Epithelial cell of prostate (primary cell): ENCODE measurements at places on chromosomes 2 and 18.
A peak's percentile ranks its signal among the peaks of the same experiment; 100 is the strongest.

- no peak for DNase-seq
These were observed 354.8 kb upstream of the MEIS1 start for GRCh38 chr2:66080127-66080526.

- DNase-seq = no peak
These were observed 503.6 kb downstream of the SPAG16 start for GRCh38 chr2:213787869-213788268.

- DNase-seq = no peak
These were observed 273.6 kb downstream of the PAX3 start for GRCh38 chr2:222024932-222025880.

GRCh38 chr2:213679894-213680293 is 395.6 kb downstream of the SPAG16 start:
- no peak for DNase-seq

DNA sequence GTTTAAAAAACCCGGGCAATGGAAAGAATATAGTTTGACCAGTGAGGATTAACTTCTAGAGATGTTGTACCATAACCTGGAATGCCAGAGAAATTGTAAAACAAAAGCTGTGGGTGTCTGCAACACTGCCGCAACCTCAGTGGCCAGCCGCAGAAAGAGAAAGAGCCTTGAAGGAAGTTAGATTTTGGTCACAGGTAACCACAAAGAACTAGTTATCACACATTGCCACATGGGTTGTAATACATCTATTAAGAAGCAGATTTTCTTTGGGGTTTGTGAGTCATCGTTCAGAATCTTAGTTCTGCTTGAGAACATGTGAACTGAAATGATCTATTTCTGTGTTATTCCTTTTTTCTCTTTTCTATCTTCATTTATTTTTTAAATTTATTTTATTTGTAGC is 222.9 kb upstream of the AGAP1 start:
- no peak for DNase-seq

GRCh38 chr2:241968417-241968816 is 98.9 kb downstream of the RTP5 start:
- no peak for DNase-seq

DNA sequence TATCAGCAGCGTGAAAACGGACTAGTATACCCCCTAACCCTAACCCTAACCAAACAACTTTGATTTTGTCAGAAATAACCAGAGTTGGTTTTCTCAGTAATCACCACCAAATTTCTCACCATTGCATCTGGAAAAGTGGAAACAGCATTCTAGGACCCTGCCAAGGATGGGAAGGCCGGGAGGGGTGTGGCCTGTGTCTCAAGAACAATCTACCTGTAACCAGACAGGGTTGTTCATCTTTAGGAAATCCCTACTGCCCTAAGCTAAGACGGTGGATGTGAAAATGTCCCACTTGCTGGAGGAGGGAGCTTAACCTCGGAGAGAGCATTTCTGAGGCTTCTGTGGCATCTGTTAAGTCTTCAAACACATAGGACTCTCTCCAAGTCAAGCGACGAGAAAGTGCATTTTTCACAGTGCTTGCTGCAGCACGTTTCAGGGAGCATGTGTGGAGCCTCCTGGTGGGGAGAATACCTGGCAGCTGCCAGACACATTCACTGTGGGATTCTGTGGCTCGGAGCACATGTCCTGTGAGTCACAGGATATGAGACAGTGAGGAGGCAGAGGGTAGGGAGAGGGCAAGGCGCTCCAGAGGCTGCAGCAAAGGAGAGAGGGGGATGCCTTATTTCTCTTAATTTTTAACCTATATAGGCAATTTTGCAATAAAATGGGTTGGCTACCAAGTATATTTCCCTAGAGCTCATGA is 207.5 kb downstream of the SPP2 start:
- peak; percentile 91 for DNase-seq

DNA sequence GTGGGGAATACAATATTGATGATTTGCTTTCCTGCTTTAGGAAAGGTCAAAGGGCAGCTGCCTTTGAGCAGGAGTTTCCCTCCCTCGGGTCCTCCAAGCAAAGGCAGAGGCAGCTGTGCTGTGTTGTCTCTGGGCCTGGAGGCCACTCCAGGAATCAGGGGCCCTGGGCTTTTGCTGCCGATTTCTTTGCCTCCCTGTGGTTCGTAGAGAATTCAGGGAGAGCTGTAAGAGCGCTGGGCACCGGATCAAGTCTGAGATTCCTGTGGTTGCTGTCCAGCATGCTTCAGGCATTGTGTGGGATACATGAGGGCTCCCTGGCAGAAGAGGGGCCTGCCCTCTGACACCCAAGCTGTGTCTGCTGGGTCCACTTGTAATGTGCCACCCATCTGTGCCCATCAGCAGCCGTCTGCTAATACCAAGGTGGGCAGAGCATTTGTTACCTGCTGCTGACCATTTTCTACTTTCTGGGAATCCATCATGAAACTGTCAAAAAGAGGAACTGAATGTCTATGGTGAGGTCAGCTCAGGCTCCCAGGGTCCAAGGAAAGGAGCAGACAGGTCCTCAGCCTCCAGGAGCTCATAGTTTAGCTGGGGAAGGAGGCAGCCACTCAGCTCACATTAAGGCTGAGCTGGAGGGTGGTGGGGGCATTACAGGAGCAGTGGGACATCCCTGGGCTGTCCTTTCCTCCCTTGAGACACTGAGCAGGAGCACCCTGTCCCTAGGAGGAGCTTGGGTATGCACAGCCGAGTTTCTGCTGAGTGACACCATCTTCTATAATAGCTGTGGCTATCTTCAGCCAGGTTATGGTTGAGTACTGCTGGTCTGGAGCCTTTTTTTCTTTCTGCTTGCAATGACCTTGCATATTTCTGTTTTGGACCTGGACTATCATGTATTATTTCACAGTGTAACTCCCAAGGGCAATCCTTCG is 68.5 kb downstream of the CTIF start:
- no peak for DNase-seq

GRCh38 chr2:233261819-233262555 is 10.5 kb downstream of the ATG16L1 start:
- no peak for DNase-seq

DNA sequence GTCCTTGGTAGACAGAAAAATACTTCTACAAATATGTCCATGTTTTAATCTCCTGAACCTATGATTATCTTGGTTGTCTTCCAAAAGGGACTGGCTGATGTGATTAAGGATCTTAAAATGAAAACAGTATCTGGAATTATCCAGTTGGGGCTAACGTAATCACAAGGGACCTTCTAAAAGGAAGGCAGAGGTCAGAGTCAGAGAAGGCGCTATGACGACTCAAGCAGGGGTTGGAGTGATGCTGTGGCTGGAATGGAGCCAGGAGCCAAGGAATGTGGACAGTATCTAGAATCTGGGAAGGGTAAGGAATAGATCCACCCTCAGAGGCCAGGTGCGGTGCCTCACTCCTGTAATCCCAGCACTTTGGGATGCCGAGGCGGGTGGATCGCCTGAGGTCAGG is 4.2 kb upstream of the USP14 start:
- DNase-seq = no peak

GRCh38 chr2:209368406-209368805 is 55.4 kb upstream of the MAP2 start:
- DNase-seq = no peak

GRCh38 chr18:42458226-42458625 is 503.2 kb downstream of the PIK3C3 start:
- no peak for DNase-seq

DNA sequence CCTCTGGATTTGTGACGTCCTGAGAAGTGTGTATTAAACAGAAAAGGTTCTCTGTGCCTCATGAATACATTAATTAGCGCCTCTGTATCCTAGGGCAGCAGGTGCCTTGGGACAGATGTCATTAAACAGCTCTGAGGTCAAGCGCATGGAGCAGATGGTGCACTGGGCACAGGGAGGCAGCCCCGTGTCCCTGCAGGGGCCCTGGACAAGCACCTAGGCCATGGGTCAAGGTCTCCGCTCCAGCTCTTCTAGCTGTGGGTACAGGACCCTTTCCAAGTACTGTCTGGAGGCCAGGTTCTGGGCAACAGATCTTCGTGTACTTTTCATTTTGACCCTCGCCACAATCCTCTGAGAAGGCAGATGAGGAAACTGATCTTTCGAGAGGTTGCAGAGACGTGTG is 126.4 kb downstream of the KCTD1 start:
- no peak for DNase-seq

- no peak for DNase-seq
These were observed 44.2 kb upstream of the TAF1B start for GRCh38 chr2:9799011-9799596.

DNA sequence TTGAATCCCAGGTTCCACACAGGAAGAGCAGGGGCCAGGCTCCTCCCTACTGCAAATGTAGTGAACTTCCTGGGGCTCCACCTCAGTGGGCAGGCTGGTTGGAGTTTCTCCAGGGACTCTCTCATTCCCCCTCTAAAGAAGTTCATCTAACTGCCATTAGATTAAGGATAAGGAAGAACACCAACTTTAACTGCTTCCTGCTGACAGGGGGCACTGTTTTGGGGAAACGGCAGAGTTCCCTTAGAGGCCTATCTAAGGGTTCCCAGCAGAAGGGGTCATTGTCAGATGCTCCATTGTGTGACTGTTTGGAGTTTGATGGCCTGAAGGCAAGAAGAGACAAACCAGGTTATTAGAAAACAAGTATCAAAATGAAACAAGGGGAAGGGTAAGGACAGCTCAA is 2159.7 kb upstream of the PIK3C3 start:
- no peak for DNase-seq

DNA sequence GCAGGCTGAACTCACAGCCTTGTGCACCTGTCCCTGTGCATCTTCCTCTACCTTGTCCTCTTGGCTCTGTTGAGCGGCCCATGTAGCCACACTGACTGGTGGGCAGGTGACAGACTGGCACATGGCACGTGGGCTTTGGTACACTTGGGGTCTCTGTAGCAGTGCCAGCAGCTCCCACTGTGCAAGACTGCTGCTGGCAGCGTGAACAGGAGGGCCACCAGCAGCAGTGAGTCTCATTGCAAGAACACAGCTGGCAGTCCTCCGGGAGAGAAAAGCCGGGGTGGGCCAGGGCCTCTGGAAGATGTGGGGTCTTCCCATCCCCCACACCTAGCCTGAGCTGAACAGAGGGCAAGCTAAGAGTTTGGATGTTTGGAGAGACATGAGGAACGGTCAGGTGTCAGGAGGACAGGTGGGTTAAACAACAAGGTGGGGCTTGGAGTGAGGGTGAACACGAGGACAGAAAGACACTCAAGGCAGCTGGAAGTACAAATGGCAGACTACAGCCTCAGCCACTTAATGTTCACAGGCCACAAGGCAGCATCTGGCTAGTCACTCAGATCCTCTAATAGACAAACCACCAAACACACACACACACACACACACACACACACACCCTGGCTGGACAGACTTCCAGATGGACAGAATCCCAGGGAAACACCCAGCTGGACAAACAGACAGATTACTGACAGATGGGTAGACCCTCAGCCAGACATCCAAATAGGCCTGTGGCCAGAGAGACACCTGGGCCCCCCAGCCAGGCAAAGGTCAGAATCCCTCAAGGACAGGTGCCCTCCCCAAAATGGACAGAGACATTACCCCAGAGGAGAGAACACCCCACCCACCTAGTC is 2.3 kb upstream of the PTPN18 start:
- no peak for DNase-seq

DNA sequence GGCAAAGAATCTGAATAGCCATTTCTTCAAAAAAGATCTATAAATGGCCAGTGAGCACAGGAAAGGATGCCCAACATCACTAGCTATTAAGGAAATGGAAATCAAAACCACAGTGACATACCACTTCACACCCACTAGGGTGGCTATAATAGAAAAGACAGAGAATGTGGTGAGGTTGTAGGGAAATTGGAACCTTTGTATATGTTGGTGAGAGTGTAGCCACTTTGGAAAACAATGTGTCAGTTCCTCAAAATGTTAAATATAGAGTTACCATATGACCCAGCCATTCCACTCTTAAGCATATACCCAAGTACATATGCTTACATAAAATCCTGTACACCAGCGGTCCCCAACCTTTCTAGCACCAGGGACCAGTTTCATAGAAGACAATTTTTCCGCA is 152.8 kb downstream of the SMAD2 start:
- no peak for DNase-seq

DNA sequence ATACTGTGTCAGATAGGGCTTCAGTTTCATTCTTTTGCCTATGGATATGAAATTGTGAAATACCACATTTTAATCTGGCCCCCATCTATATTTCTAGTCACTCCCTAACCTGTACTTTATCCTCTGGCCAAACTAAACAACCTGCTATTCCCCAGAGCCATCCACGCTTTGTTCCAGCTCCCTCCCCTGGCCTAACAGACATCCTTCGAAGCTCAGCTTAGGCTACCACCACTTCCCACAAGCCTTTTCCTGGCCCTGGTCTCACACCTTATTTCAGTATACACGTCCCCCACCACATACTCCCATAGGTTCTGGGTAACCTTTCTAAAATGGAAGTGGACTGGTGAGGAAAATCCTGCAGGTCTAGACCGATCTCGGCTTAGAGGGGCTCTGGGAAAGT is 55.4 kb downstream of the MAP4K3 start:
- no peak for DNase-seq

- DNase-seq = no peak
These were observed 7.2 kb upstream of the SPOPL start for GRCh38 chr2:138494265-138494966.

GRCh38 chr2:107313316-107313715 is 427.3 kb upstream of the ST6GAL2 start:
- no peak for DNase-seq

- DNase-seq = peak; percentile 5
These were observed 1285.9 kb upstream of the CELF4 start for GRCh38 chr18:38851526-38851925.

DNA sequence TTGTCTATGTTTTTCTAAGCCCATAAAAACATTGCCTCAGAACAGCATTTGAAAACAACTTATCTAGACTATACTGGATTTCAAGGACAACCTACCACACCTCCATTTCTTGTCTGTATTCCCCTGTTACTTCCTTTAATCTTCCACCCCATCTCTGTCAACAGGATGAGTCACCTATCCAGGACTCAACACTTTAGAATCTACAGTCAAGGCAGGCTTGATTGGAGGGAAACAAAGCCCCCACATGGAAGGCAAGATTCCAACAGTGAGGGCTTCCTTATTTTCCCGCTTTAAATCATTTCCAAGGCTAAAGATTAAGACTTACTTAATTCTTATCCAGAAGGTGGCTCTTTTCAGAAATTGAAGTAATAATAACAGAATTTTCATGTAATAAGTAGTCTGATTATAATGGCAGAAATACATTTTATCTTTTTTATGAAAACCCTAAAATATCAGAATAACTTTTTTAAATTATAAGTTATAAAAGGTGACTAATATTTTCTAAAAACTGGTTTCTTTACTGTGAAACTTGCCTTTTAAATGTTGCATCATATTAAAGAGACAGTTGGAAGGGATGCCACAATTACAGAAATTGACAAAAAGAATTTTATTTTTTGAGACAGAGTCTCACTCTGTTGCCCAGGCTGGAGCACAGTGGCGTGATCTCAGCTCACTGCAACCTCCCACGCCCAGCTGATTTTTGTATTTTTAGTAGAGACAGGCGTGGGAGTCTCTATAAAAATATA is 138.7 kb upstream of the CCDC150 start:
- DNase-seq = no peak

- no peak for DNase-seq
These were observed 147.9 kb upstream of the LTBP1 start for GRCh38 chr2:32798829-32799228.

GRCh38 chr2:200635251-200635650 is 49.4 kb downstream of the AOX1 start:
- peak; percentile 2 for DNase-seq
